NCI-H2081 (cell line): ENCODE measurements at places on chromosomes 2 and 18.

DNA sequence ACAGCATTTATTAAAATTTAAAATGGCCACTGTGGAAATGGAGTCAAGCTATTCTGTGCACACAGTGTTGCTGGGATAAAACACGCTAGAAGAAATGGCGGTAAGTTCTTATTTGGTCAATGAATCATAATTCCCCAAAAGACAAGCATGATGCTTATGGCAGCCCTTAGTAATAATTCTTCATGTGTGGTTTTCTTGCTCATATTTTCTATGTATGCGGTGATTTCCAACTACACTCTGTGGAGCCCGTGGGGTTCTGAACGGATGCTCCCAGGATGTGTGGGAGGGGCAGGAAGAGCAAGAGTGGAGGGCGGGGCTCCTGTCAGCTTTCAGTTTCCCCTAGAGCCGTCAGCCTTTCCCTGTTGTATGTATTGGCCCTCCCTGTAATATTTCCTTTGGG lies 91.7 kb upstream of the RMDN2 start:
- no peak for DNase-seq

GRCh38 chr2:43040084-43040854 lies 186.1 kb downstream of the ZFP36L2 start:
- DNase-seq = no peak

GRCh38 chr2:143877876-143878530 lies 641.9 kb downstream of the ZEB2 start:
- peak; percentile 42 for DNase-seq

GRCh38 chr2:114201781-114202180 lies 240.7 kb upstream of the DPP10 start:
- DNase-seq = no peak

DNA sequence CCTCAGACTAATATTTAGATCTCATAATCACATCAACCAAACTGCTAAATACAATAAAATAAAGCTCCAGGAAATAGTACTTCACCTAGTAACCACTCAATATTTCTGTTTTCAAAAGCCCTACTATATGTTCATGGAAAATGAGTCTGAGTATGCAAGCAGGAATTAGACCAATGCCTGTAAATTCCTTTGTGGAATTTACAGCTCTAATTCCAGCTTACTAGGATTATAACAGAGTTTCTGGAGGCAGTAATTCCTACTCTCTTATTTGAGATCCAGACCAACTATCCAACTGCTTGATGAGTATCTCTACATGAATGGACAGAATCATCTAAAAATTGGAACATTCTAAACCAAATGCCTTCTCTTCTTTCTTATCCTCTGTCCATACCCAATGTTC lies 11.6 kb downstream of the CDKL4 start:
- no peak for DNase-seq

DNA sequence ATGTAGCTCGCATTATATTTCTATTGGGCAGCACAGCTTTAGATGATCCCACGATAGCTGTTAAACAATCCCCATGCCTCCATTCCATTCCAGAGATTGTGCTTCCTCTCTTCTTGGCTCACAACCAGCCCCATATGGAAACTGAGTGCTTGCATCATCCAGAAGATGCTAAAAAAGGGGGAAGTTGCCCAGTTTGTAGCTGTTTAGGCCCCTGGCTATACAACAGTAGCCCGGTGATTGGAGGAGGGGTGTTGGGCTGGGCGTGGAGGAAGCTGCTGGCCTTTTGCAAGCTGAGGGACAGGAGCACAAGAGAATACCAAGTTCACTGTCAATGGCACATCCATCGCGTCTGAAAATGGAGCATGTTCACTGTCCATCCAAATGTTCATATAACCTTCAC lies 360.2 kb downstream of the ALK start:
- DNase-seq = no peak

DNA sequence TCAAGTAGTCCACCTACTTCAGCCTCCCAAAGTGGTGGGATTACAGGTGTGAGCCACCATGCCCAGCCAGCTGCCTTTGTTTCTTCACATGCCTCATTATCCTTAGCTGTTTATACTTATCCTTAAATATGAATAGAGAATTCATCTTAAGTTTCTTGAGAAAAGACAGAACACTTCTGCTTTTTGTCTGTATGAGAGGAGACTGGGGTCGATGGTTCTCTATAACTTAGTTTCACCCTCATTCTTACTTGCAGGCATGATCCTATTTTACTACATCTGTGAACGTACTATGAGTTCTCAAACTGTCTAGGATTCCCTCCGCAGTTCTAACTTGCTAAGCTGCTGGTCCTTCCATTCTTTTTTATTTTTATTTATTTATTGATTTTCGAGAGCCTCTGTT lies 20.4 kb downstream of the PPM1B start:
- no peak for DNase-seq

GRCh38 chr2:69271831-69272257 lies 115.2 kb downstream of the GFPT1 start:
- DNase-seq = no peak

DNA sequence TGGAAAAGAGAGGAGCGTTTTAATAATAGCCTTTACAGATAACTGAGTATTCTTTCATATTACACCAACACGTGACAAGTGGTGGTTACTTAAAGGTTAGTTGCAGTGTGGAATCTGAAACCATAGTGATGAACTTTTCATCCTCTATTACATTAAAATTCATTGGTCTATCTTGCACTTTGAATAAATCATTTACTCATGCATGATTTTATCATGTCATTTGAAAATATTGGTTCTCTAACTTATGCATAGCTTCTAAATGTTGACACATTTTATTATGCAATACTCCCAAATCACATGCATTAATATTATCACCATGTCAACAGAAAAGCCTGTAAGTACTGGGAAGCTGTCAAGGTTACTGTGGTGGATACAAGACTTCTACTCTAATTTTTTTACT lies 1432.2 kb downstream of the LRP1B start:
- DNase-seq = no peak

- no peak for DNase-seq
Observed at GRCh38 chr2:16245481-16246054, 305.2 kb downstream of the MYCN start.

DNA sequence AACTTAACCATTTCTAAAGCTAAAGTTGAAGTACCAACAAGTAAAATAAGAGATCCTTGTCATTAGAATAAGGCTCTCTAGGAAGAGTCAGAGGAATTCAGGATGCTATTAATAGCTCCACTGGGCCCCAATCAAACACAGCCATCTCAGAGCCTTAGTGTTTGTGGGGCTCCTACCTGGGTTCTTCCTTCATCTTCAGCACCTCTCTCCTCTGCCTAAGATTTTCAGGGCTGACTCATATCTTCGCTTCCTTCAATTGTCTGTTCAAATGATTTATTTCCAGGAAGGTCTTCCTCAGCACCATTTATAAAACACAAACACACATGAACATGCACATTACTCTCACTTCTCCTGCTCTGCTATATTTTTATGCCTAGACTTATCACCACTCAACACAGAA lies 119.5 kb downstream of the COL6A3 start:
- no peak for DNase-seq

GRCh38 chr2:219124381-219125110 lies 36.1 kb downstream of the NHEJ1 start:
- DNase-seq = no peak

- no peak for DNase-seq
Observed at GRCh38 chr18:32443706-32444215, 26.9 kb downstream of the GAREM1 start.

GRCh38 chr2:174603280-174603679 lies 5.7 kb upstream of the WIPF1 start:
- peak; percentile 53 for DNase-seq

- peak; percentile 65 for DNase-seq
Observed at GRCh38 chr2:157336137-157337010, 10.8 kb upstream of the ERMN start.

DNA sequence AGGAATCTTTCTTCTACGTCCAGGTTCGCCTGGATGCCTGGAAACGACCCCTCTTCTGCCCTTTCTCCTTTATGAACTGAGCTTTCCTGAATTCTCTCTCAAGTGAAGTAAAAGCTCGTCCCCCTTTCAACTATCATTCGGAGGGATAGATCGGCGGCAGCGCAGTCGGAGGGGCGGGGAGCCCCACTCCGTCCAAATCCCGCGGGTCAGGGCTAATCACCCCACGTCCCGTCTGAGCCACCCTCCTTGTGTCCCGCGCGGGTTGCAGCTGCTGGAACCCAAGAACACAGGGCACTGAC lies 367 bp downstream of the FBXO48 start:
- DNase-seq = no peak

- no peak for DNase-seq
Observed at GRCh38 chr2:96340493-96341414, 5.2 kb downstream of the NCAPH start.

GRCh38 chr2:216590780-216591179 lies 42.4 kb upstream of the IGFBP2 start:
- DNase-seq = no peak

GRCh38 chr2:28430788-28431418 lies 38.2 kb downstream of the FOSL2 start:
- no peak for DNase-seq

DNA sequence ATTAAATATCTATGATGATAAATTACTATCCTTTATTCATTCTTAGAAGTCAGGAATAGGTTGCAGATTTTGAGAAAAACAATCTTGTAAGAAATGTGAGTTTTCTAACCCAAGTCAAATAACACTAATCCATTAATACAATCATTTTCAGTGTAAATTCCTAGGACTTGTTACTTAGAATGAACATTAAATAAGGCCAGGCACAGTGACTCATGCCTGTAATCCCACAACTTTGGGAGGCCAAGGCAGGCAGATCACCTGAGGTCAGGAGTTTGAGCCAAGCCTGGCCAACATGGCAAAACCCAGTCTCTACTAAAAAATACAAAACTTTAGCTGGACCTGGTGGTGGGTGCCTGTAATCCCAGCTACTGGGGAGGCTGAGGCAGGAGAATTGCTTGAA lies 45.8 kb upstream of the CDKL4 start:
- DNase-seq = no peak

DNA sequence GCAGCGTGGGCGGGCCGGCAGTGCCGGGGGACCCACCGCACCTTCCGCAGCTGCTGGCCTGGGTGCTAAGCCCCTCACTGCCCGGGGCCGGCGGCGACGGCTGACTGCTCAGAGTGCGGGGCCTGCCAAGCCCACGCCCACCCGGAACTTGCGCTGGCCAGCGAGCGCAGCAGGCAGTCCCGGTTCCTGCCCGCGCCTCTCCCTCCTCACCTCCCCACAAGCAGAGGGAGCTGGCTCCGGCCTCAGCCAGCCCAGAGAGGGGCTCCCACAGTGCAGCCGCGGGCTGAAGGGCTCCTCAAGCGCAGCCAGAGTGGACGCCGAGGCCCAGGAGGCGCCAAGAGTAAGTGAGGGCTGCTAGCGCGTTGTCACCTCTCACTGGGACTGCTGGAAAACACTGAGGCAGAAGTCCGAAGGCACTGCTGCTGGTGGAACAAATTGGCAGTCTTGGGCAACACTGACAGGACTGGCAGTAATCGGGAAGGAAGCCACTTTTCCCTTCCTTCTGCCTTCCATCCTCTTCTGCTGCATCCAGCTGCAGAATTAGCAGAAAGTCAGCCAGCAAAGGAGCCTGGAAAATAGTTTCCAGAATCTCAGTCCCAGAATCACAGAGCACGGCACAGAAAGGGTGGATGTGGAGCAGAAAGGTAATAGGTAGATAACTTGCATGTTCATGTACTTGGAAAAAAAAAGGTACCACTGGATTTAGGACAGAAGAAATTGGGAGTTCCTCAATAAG lies 179.4 kb upstream of the FN1 start:
- DNase-seq = no peak

GRCh38 chr2:95374451-95374920 lies 28.0 kb upstream of the FAHD2A start:
- no peak for DNase-seq

- no peak for DNase-seq
Observed at GRCh38 chr2:63047321-63048279, 3.0 kb upstream of the OTX1 start.

DNA sequence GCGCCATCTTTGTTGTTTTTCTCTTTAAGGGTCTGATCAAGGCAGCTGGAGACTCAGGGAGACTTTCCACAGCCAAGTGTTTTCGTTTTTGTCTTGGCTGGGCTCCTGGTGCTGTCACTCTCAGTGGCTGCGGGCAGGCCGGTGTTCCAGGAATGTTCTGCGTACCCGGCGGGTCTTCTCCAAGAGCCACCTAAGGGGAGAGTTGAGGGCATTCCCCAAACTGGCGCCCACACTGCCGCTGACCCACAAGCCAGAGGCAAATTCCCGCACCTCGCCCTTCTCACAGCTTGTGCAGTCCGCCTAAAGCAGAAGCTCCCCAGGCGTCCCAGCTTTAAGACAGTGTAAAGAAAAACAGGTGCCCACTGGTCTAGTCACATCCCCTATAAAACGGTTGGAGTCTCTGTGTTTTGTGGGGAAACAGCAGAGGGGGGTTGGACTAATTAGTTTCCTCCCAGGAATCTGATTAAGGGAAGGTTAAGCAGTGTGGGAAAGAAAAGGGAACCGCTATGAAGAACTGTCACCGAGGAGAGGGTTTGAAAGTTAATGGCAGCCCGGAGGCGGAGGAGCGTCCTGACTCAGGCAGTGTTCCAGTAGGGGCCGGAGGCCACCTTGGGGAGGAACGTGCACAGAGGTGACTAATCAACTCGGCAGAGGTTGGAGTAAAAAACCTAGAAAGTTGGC lies 224.5 kb downstream of the SLC4A3 start:
- no peak for DNase-seq

GRCh38 chr2:241218131-241219029 lies 29.9 kb downstream of the ANO7 start:
- no peak for DNase-seq

DNA sequence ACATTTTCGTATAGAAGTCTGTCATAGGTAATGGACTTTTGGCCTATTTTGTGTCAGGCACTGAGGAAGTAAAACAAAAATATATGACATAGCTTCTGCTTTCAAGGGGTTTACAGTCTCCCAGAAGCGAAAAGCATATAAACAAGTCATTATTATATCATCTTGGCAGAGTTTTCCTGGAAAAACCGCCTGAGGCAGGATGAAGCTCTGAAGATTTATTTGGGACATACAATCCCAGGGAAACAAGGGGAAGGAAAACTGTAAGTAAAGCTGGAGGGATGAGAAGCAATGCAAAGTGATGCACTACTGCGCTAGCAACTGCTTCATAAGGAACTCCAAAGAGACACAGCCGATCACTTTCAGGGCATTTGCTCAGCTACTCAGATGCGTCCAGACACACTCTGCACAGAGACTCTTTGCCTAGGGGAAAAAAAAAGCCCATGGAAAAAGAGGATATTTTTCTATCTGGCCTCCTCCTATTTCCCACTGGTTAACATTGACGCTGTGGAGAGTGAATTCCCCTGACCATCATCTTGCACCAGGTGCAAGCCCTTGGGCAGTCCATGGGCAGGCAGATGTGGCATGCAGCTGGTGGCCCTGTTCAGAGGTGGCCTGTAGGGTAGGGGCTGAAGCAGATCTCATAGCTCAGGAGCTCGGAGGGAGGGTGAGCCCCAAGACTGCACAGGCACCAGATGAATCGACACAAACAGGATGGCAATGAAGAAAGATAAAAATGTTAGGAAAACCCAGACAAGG lies 158.1 kb downstream of the METTL4 start:
- DNase-seq = no peak

DNA sequence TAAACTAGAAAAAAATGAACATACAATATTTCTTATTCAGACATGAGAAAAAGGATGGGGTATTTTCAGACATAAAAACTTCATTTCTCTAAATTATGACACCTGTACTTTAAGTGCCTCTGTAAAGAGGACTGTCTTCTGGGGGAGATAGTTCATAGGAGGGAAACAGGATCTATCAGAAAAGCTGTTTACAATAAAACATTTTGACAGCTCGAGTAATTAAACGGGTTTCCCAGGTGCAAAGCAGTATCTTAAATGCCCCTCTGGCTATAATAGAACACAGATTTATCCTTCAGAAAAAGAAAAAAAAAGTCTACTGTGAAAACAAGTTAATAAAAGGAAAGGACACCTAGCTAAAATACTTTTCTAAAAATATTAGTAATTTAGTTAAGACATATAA lies 311.4 kb upstream of the UBE2E3 start:
- no peak for DNase-seq
